ENCODE measurements at places on chromosomes 6 and 20. TPM values are rescaled to one million over a fixed set of nuclear protein-coding genes. Genes with fewer than 3 reads are reported as not detected.

DNA sequence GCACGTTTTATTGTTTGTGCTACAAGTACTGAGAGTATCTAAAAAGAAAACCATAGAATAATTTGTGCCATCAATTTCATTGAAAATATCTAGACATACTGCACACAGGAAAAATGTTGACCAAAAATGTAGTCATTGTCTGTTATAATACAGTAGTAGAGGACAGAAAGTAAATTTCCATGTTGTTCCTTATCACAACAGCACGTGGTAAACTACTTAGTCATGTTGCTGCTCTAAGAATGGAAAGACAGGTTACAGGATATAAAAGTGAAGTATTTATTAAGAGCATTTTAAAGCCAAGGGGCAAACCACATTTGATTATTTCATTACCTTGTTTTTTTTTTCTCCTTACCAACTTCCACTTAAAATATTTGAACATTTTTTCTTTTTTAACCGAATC, 89.0 kb upstream of the CEP85L start:
- no peak for DNase-seq

GRCh38 chr6:140909156-140909555, 1223.6 kb upstream of the GJE1 start:
- no peak for DNase-seq

GRCh38 chr6:5199702-5200101, 61.0 kb downstream of the LYRM4 start:
- DNase-seq, result no peak

DNA sequence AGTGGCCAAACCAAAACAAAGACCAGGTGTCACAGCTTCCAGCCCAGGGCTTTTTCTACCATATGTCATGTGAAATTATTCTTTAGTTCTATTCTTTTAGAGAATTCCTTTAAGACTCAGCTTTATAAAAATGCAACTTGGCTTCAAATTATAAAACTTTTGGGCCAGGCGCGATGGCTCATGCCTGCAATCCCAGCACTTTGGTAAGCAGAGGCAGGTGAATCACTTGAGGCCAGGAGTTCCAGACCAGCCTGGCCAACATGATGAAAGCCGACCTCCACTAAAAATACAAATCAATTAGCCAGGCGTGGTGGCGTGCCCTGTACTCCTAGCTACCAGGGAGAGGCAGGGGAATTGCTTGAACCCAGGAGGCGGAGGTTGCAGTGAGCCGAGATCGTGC, 210.3 kb upstream of the ARG1 start:
- no peak for DNase-seq

Gene PRR18
- 0.13 TPM for total RNA-seq

- DNase-seq, result no peak
Observed at GRCh38 chr20:62714799-62715198, 6.2 kb downstream of the NTSR1 start.

- no peak for DNase-seq
Observed at GRCh38 chr6:36779227-36779626, 60.0 kb downstream of the CPNE5 start.
